ENCODE measurements at places on chromosomes 5 and 9. TPM values are rescaled to one million over a fixed set of nuclear protein-coding genes. Genes with fewer than 3 reads are reported as not detected.
A peak's percentile ranks its signal among the peaks of the same experiment; 100 is the strongest.

The CDC20B gene
- total RNA-seq, result not detected

- peak; percentile 73 for DNase-seq
Observed at GRCh38 chr5:125413496-125414274, 667.2 kb upstream of the ZNF608 start.

- DNase-seq, result peak; percentile 63
Observed at GRCh38 chr5:14399054-14399692, 182.4 kb upstream of the OTULINL start.

- DNase-seq, result no peak
Observed at GRCh38 chr9:107827304-107827703, 337.7 kb upstream of the KLF4 start.

The SNX18 gene
- total RNA-seq, result 16.7 TPM

The CDH9 gene
- not detected for total RNA-seq

The FIBCD1 gene
- 0.52 TPM for total RNA-seq

- peak; percentile 81 for DNase-seq
Observed at GRCh38 chr9:91302831-91303230, 58.9 kb downstream of the AUH start.

- DNase-seq, result peak; percentile 42
Observed at GRCh38 chr5:65481171-65481581, 544 bp downstream of the ADAMTS6 start.

DNA sequence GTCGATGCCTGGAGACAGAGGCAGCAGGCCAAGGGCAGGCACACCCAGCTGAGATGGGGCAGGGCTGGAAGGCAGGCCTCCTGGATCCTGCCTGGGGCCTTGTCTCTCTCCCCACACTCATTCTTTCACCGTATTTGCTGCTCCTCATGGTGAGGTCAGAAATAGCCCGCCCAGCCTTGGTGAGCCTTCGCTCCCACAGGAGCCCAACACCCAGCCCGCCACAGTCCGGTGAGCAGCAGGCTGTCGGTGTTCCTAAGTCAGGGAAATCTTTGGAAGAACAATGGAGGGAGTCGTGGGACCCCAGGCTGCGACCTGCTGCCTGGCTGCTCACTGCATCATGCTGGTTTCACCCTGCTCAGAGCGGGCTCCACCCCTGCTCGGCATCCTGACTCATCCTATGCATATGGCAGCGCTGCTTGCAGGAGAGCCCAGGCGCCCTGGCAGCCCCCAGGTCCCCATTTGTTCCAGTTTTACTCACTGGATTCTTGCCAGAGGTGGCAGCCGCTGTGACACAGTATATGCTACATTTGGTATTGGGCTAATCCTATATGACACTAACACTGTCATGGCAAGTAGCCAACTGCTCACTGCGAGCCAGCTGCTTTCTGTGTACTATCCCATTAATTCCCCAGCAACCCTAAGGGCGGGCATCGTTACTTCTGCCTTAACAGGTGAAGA lies 53.2 kb upstream of the NCS1 start:
- DNase-seq, result peak; percentile 97

DNA sequence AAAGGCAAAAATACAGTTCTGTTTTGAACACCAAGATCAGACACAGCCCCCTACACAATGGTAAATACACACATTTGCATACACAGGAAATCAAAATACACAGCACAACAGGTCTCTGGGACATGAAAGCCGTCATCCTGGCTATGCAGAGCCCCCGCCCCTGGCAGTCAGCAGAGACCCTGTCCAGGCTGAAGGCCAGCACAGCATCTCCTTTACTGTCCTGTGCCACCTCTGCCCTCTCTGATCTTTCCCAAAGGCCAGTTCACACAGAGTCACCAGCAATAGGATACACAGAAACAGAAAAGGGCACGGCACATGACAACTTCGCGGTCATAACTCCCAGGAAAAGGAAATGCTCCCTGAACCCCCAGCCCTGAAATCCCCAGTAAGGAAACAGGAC lies 34.2 kb upstream of the SMU1 start:
- DNase-seq, result no peak

DNA sequence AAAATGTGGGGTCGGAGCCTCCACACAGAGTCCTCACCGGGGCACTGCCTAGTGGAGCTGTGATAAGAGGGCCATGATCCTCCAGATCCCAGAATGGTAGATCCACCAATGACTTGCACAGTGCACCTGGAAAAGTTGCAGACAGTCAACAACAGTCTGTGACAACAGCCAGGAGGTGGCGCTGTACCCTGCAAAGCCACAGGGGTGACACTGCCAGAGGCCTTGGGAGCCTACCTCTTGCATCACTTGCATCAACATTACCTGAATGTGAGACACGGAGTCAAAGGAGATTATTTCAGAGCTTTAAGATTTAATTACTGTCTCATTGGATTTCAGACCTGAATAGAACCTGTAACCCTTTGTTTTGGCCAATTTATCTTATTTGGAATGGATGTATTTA lies 614.1 kb upstream of the CDH9 start:
- no peak for DNase-seq
